ENCODE measurements at places on chromosomes 7 and 10.

DNA sequence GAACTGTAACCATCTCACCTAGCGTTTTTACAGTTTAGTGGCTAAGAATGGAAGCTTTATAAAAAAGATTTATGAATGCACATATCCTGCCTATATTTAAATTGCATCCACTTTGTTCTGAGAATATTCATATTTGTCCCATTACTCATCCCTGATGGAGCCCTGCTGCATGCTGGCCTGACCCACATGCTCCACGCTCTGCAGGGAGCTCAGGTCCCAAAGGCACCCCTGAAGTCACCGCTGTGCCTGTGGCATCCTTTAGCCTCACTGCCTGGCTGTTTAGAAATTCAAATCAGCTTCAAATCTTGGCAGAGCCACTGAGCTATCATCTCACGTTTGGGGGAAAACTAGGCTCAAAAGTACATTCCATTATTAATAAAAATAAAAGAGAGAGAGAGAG lies 24.4 kb downstream of the C10orf90 start:
- no peak for DNase-seq

- no peak for DNase-seq
Measured at GRCh38 chr10:101218351-101219138, 10.7 kb downstream of the LBX1 start.

- DNase-seq, result no peak
Measured at GRCh38 chr10:31090894-31091607, 59.4 kb upstream of the ZNF438 start.

DNA sequence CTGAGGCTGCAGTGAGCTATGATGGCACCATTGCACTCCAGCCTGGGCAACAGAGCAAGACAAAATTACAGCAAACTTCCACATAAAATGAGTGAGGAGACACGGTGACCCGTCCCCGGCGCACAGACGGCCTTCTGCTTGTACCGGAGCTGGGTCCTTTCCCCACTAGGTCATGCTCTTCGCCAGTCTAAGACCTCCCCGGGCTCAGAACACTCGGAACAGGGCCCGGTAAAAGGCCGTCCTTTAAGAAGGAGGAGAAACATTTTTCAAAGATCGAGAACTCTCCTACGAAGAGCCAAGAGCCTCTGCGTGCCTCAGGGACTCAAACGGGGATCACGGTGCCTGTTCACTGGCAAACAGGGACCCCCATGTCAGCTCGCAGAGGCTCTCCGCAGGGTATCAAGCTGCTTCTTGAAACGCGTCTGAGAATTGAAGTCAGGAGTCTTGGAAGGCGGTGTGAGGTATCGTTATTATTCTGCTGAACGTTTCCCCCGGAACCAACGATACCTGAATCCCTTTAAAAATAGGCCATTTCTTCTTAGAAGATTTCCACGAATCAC lies 9.0 kb downstream of the CARD11 start:
- DNase-seq, result no peak
